ENCODE measurements at places on chromosomes 6 and 20. TPM values are rescaled to one million over a fixed set of nuclear protein-coding genes. Genes with fewer than 3 reads are reported as not detected.

DACT2 gene
- 2.0 TPM for total RNA-seq

GRCh38 chr6:32941214-32941768, 463 bp upstream of the HLA-DMB start:
- no peak for DNase-seq
- no peaks in the 10 kb centered on the region for H3K27me3 ChIP-seq
- H3K4me3 ChIP-seq = no peak overlapping the region
- no peaks in the 10 kb centered on the region for H3K4me1 ChIP-seq
- H3K36me3 ChIP-seq = no peaks in the 10 kb centered on the region
- peak overlapping the region; percentile 61 for H3K27ac ChIP-seq

DNA sequence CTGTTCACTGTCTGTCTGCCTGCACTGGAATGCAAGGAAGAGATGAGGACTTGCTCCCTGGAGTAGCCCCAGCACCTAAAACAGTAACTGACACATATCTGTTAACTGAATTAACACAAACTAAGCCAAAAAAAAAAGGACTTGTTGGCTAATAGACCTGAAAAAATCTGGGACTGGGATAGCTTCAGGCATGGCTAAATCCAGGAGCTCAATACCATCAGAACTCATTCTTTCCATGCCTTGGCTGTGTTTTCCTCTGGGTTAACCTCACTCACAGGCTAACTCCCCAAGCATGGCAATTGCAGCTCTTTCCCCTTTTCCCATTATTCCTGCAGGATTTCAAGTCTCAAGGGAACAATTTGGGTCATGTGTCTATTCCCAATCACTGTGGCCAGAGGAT, 21.6 kb upstream of the ARFGEF2 start:
- DNase-seq = no peak
- H3K27ac ChIP-seq = no peak overlapping the region
- H3K4me3 ChIP-seq = no peak overlapping the region
- H3K4me1 ChIP-seq = peaks cover 5% of the 10 kb centered on the region
- no peaks in the 10 kb centered on the region for H3K27me3 ChIP-seq

- no peak for DNase-seq
- H3K36me3 ChIP-seq = no peaks in the 10 kb centered on the region
- no peaks in the 10 kb centered on the region for H3K27me3 ChIP-seq
- no peaks in the 10 kb centered on the region for H3K4me1 ChIP-seq
Measured at GRCh38 chr6:13766201-13766634, 48.1 kb downstream of the MCUR1 start.

GRCh38 chr6:144246988-144247387, 38.1 kb upstream of the UTRN start:
- no peaks in the 10 kb centered on the region for H3K4me1 ChIP-seq
- DNase-seq = no peak
- H3K27ac ChIP-seq = no peak overlapping the region
- H3K36me3 ChIP-seq = no peaks in the 10 kb centered on the region

GRCh38 chr6:44129841-44130322, 2.5 kb downstream of the TMEM63B start:
- H3K27ac ChIP-seq = no peak overlapping the region
- DNase-seq = no peak
- no peaks in the 10 kb centered on the region for H3K4me1 ChIP-seq
- H3K36me3 ChIP-seq = peaks cover 5% of the 10 kb centered on the region
- no peaks in the 10 kb centered on the region for H3K27me3 ChIP-seq
- no peak overlapping the region for H3K4me3 ChIP-seq
